Testis (tissue), 5 donors: ENCODE measurements at places on chromosomes 5 and 9.

DNA sequence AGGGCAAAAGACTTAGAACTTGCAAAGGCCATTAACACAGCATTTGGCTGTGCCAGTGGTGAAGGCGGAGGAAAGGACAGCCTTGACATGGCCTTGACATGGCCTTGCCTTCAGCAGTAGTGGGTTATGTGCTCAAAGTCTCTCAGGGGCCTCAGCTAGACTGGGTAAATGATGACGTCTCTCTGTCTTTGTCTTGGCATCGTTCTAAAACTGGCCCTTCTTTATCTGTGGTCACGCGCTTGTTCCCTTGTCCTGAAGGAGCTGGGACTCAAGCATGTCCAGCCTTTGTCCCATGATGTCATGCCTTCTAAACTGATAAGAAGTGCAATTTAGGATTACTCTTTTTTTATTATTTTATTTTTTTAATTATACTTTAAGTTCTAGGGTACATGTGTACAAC lies 88.7 kb upstream of the ATP10B start:
- H3K36me3 ChIP-seq, result no peaks in the 10 kb centered on the region
- no peak overlapping the region for H3K4me3 ChIP-seq
- no peak overlapping the region for H3K27ac ChIP-seq
- H3K4me1 ChIP-seq, result no peaks in the 10 kb centered on the region

DNA sequence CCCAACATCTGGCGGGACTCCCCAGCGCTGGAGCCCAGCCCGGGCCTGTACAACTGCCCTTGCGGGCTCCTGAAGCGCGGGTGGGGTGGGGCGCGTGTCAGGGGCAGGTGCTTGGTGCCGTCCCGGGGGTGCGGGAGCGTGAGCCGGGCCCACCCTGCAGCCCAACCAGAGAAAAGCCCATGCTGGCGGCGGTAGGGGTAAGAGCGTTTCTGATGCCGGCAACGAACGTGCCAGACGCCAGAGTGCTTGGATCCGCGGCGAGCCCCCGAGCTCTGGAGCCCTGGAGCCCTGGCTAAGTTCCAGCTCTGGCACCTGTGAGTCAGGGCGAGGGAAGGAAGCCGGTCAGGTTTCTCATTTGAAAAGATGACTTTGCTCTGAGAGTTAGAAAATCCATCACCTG lies 58.0 kb downstream of the ZNF510 start:
- H3K27me3 ChIP-seq, result no peaks in the 10 kb centered on the region

DNA sequence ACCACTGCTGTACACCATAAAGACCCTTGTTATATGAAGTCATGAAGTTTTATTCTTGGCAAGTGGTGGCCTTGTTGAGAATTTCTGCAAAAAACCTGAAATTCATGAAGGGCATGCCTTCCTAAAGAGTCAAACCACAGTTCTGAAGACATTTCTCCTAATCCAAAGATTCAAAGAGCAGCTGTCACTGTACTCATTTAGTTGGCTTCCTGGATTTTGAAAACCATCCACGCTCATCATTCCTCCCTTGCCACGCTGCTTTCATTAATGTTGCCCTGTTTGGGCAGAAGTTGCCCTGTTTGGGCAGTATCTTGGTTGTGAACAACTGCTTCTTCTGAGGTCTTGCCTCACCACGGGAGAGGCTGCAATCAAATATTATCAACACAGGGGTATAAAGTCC lies 560.3 kb upstream of the TLE4 start:
- H3K27ac ChIP-seq, result no peak overlapping the region
- no peaks in the 10 kb centered on the region for H3K4me1 ChIP-seq
- no peaks in the 10 kb centered on the region for H3K27me3 ChIP-seq
- DNase-seq, result no peak
- H3K36me3 ChIP-seq, result no peaks in the 10 kb centered on the region

DNA sequence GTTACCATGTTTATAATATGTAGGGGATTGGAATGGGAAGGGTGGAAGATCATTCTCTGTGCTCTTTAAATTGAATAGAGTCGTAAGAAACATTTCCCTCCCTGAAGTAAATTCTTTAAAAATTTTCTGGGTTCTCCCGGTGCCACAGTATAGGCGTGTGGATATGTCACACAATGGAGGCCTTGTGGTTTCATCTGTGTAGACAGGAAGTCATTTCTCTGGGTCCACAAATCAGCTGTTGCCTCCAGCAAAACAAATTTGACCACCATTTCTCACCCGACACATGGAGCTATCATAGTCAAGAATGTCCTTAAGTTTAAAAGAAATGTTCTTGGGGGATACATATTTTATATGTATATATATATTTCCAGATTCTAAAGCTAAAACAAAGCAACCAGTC lies 17.4 kb downstream of the CEP78 start:
- no peak overlapping the region for H3K4me3 ChIP-seq
- no peaks in the 10 kb centered on the region for H3K36me3 ChIP-seq
- no peaks in the 10 kb centered on the region for H3K27me3 ChIP-seq
- H3K27ac ChIP-seq, result no peak overlapping the region

- no peaks in the 10 kb centered on the region for H3K36me3 ChIP-seq
- H3K27ac ChIP-seq, result no peak overlapping the region
- H3K27me3 ChIP-seq, result no peaks in the 10 kb centered on the region
Observed at GRCh38 chr5:159257007-159257406, 6.1 kb upstream of the UBLCP1 start.
